Gastrocnemius medialis (tissue), 4 donors: ENCODE measurements at places on chromosomes 7 and 10. TPM values are rescaled to one million over a fixed set of nuclear protein-coding genes. Genes with fewer than 3 reads are reported as not detected.

GPR15LG gene
- total RNA-seq: not detected

ZNF789 gene
- 1.2 TPM for total RNA-seq

EPHB6 gene
- 2.0 TPM for total RNA-seq

SRPK2 gene
- 22.6 TPM for total RNA-seq

ZCWPW1 gene
- 1.6 TPM for total RNA-seq

AKR1C2 gene
- total RNA-seq: 354 TPM

ANKRD22 gene
- total RNA-seq: not detected

- DNase-seq: no peak
- H3K4me1 ChIP-seq: no peaks in the 10 kb centered on the region
- H3K27ac ChIP-seq: no peak overlapping the region
- H3K4me3 ChIP-seq: no peak overlapping the region
- H3K27me3 ChIP-seq: no peaks in the 10 kb centered on the region
- H3K36me3 ChIP-seq: no peaks in the 10 kb centered on the region
Measured at GRCh38 chr10:113390896-113391295, 162.0 kb upstream of the HABP2 start.

GRCh38 chr7:29780346-29780745 is 26.0 kb upstream of the WIPF3 start:
- H3K4me3 ChIP-seq: no peak overlapping the region
- DNase-seq: peak; percentile 17
- no peaks in the 10 kb centered on the region for H3K4me1 ChIP-seq
- H3K27me3 ChIP-seq: no peaks in the 10 kb centered on the region
- peak overlapping the region; percentile 61 for H3K27ac ChIP-seq

- H3K27me3 ChIP-seq: peaks cover 2% of the 10 kb centered on the region
- H3K4me1 ChIP-seq: no peaks in the 10 kb centered on the region
- no peak for DNase-seq
- no peak overlapping the region for H3K27ac ChIP-seq
- no peak overlapping the region for H3K4me3 ChIP-seq
- no peaks in the 10 kb centered on the region for H3K36me3 ChIP-seq
Measured at GRCh38 chr7:158957921-158958491, 101.6 kb downstream of the DYNC2I1 start.

DNA sequence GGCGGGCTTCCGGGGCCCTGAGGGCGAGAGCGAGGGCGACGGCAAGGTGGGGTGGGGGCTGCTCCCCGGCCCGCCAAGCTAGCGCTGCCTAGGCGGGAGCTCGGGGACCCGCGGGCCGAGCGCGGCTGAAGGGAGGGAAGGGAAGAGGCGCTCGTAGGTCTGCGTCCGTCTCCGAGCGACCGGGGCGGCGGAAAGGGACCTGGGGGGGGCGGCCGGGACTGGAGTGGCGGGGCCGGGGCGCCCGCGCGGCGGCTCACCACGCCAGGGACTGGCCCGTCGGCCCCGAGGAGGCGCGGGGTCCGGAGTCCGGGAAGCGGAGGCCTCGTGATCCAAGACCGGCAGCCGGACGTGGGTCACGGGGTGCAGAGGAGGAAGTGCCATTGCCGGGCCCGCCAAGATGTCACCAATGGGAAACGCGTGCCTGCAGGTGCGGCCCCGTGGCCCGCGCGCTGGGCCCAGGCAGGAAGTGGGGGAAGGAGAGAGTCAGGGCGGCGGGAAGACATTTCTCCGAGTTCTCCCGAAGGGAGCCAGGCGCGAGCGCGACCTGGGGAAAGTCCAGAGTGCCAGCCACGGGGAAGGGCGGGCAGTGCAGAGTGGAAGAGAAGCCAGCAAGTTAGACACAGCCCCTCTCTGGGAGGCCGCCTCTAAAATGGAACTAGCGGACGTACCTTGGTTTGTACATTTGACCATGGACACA is 11.9 kb downstream of the HNRNPF start:
- peak overlapping the region; percentile 67 for H3K4me3 ChIP-seq
- H3K4me1 ChIP-seq: peaks cover 50% of the 10 kb centered on the region
- H3K36me3 ChIP-seq: peaks cover 29% of the 10 kb centered on the region
- H3K27ac ChIP-seq: peak overlapping the region; percentile 100
- DNase-seq: peak; percentile 90
- H3K27me3 ChIP-seq: no peaks in the 10 kb centered on the region

DNA sequence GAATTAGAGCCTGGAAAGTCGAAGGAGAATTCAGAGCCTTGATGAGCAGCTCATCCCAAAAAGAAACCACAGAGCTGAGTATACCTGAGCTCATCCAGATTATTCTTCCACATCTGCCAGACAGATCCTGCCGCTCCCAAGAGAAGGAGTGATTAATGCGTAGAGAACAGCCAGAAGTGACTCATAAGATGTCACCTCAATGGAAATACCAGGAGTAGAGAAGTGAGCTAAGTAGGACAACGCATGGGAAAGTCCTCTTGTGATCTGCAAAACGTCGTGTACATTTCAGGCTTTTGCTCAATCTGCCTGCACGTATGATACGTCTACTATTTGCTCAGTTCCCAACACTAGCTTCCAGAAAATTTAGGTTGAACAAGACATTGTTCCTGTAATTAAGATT is 230.5 kb upstream of the AUTS2 start:
- H3K27ac ChIP-seq: no peak overlapping the region
- no peak overlapping the region for H3K4me3 ChIP-seq
- H3K36me3 ChIP-seq: no peaks in the 10 kb centered on the region
- H3K27me3 ChIP-seq: no peaks in the 10 kb centered on the region
- H3K4me1 ChIP-seq: no peaks in the 10 kb centered on the region
- DNase-seq: no peak

GRCh38 chr7:105602325-105603305 is 21.3 kb upstream of the EFCAB10 start:
- H3K36me3 ChIP-seq: no peaks in the 10 kb centered on the region
- H3K27ac ChIP-seq: no peak overlapping the region
- DNase-seq: no peak
- no peaks in the 10 kb centered on the region for H3K4me1 ChIP-seq

DNA sequence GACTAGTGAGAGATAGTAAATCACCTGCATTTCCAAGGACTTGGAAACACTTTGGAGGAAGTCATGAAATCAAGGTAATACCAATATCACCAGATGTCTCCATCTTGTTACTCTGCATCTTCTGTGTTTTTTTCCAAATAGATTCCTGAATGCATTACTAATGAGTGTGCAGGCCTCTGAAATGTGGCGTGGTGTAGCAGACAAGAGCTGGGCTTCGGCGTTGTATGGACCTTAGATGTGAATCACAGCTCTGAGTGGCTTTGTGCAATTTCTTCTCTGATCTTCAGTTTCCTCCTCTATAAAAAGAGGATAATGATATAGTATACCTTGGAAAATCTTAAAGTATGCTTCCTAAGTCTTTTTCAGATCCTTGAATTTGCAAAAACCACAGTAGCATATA is 9.6 kb upstream of the MYPN start:
- H3K36me3 ChIP-seq: no peaks in the 10 kb centered on the region
- H3K27ac ChIP-seq: peak overlapping the region; percentile 93
- peaks cover 69% of the 10 kb centered on the region for H3K4me1 ChIP-seq
- no peak overlapping the region for H3K4me3 ChIP-seq
- DNase-seq: no peak

GRCh38 chr7:77253151-77253550 is 53.5 kb upstream of the FGL2 start:
- no peaks in the 10 kb centered on the region for H3K27me3 ChIP-seq
- H3K27ac ChIP-seq: no peak overlapping the region
- DNase-seq: no peak
- H3K4me3 ChIP-seq: no peak overlapping the region
- H3K36me3 ChIP-seq: no peaks in the 10 kb centered on the region

- H3K4me3 ChIP-seq: no peak overlapping the region
- no peaks in the 10 kb centered on the region for H3K27me3 ChIP-seq
- H3K4me1 ChIP-seq: no peaks in the 10 kb centered on the region
- no peak overlapping the region for H3K27ac ChIP-seq
- no peaks in the 10 kb centered on the region for H3K36me3 ChIP-seq
Measured at GRCh38 chr10:52615756-52616394, 156.7 kb downstream of the MBL2 start.

DNA sequence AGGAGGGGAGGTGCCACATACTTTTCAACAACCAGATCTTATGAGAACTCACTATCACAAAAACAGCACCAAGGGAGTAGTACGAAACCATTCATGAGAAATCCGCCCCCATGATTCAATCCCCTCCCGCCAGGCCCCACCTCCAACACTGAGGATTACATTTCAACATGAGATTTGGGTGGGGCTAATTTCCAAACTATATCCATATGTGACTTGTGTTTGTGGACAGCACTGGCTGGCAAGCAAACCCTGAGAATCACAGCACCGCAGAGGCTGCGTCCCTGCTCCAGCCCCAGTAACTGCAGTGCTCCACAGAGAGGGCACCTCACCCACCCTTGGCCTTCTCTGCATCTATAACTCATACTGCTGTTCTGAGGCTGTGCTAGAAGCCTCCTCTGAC is 211.2 kb upstream of the PODXL start:
- H3K4me1 ChIP-seq: no peaks in the 10 kb centered on the region
- no peaks in the 10 kb centered on the region for H3K27me3 ChIP-seq
- H3K36me3 ChIP-seq: no peaks in the 10 kb centered on the region
- H3K4me3 ChIP-seq: no peak overlapping the region
- H3K27ac ChIP-seq: no peak overlapping the region
- no peak for DNase-seq

DNA sequence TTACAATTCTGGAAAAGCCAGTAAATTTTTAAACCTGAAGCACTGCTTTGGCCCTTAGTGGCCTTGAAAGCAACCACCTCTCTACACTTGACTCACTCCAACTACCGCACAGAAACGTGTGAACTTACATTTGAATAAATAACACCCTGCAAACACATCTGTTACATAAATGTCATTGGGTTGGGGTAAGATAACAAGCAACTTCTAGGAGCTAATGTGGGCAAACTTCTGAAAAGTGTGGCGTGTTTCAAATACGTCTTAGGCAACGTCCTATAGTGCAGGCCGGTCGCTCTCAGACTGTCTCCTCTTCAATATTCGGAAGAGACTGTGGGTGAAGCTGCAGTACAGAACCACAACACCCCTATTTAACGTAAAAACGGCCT is 474 bp downstream of the ORC5 start:
- no peak for DNase-seq
- no peaks in the 10 kb centered on the region for H3K27me3 ChIP-seq
- peak overlapping the region; percentile 86 for H3K4me3 ChIP-seq
- H3K36me3 ChIP-seq: peaks cover 9% of the 10 kb centered on the region
- H3K27ac ChIP-seq: peak overlapping the region; percentile 84

GRCh38 chr7:115638853-115639252 is 391.7 kb downstream of the TFEC start:
- no peaks in the 10 kb centered on the region for H3K4me1 ChIP-seq
- no peak overlapping the region for H3K27ac ChIP-seq
- no peak overlapping the region for H3K4me3 ChIP-seq
- no peaks in the 10 kb centered on the region for H3K27me3 ChIP-seq
- no peaks in the 10 kb centered on the region for H3K36me3 ChIP-seq

GRCh38 chr7:128989961-128990360 is 52.2 kb downstream of the IRF5 start:
- peaks cover 71% of the 10 kb centered on the region for H3K36me3 ChIP-seq
- no peak overlapping the region for H3K27ac ChIP-seq
- H3K4me1 ChIP-seq: no peaks in the 10 kb centered on the region
- H3K4me3 ChIP-seq: no peak overlapping the region
- DNase-seq: no peak
- no peaks in the 10 kb centered on the region for H3K27me3 ChIP-seq

DNA sequence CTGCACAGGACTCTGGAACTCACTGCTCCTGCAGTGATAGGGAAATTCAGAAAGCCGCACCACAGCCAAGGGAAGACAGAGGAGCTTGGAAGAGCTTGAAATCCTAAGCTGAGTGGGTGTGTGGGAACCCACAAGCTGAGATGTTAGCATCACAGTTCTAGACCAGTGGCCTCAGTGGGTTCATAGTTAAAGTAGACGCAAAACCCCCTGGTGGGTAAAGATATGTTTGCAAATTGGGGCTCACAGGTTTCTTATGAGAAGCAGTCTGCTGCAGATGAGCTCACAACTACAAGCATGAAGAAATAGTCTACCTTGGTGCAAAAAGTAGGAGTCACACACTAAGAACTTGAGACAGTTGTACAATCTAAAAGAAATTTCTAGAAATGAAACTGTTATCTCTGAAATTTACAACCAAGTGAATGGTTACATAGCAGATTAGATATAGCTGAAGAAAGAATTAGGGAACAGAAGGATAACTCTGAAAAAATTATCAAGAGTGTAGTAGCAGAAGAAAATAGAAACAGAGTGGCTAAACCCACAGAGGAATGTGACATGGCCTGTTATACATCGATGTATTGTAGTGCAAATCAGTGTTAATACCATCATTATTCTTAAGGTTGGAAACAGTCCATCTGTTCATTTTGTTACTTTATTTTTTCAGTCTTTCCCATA is 77.2 kb downstream of the DYNC2I1 start:
- H3K4me1 ChIP-seq: no peaks in the 10 kb centered on the region
- H3K4me3 ChIP-seq: no peak overlapping the region
- no peaks in the 10 kb centered on the region for H3K27me3 ChIP-seq
- H3K36me3 ChIP-seq: peaks cover 2% of the 10 kb centered on the region
- no peak for DNase-seq

DNA sequence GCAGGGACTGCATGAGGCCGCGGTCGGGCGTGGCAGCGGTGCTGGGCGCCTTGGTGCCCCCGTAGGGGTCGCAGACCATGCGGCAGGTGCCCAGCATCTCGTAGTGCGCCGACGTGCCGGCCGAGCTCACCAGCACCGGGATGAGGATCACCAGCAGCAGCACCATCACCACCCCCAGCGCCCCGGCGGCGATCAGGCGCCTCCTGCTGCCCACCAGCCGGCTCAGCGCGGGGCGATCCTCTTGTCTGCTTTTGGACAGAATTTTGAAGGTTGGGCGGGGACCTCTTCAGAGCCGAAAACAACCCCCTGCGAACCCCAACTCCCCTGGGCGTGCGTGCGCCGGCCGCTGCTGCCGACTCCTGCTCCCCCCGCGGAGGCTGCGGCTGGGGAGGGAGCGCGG is 779 bp downstream of the C1QL3 start:
- peak overlapping the region; percentile 34 for H3K4me3 ChIP-seq
- no peaks in the 10 kb centered on the region for H3K36me3 ChIP-seq
- H3K27ac ChIP-seq: no peak overlapping the region
- no peaks in the 10 kb centered on the region for H3K4me1 ChIP-seq

GRCh38 chr10:10959666-10960065 is 58.0 kb upstream of the CELF2 start:
- no peaks in the 10 kb centered on the region for H3K4me1 ChIP-seq
- no peak overlapping the region for H3K4me3 ChIP-seq
- H3K27ac ChIP-seq: no peak overlapping the region
- no peaks in the 10 kb centered on the region for H3K36me3 ChIP-seq
- no peaks in the 10 kb centered on the region for H3K27me3 ChIP-seq
- no peak for DNase-seq

GRCh38 chr10:67772894-67773511 is 65.0 kb downstream of the DNAJC12 start:
- no peak for DNase-seq
- no peak overlapping the region for H3K27ac ChIP-seq
- H3K4me3 ChIP-seq: no peak overlapping the region
- no peaks in the 10 kb centered on the region for H3K4me1 ChIP-seq
